GM04504 (cell line): ENCODE measurements at places on chromosomes 6 and 20.

DNA sequence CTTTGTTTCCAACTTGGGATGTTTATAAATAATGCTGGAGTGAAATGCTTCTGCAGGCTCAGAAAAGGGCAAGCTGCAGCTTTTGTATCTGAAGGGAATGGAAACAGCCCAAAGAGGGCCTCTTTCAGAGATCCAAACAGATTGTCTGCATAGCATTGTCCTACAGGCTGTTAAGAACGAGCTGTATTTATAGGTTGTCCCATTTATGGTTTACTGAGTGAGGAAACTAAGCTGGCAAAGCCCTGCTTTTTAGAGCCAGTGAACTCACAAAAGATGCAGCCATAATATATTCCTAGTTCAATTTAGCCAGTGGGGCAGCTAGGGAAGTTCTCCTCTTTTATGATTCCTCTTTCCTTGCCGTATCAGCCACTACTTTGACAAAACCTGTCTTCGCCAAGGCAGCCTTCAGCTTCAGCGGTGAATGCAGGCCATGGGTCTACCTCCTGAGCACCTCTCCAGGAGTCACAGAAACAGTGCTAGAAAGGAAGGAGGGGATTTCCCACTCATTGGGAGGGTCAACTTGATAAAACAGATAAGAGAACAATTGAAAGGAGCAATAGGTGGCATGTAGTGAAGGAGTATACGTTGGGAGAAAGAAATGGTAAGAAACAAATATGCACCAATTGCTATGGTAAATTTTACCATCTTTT lies 15.0 kb downstream of the KIAA0319 start:
- no peak for DNase-seq

DNA sequence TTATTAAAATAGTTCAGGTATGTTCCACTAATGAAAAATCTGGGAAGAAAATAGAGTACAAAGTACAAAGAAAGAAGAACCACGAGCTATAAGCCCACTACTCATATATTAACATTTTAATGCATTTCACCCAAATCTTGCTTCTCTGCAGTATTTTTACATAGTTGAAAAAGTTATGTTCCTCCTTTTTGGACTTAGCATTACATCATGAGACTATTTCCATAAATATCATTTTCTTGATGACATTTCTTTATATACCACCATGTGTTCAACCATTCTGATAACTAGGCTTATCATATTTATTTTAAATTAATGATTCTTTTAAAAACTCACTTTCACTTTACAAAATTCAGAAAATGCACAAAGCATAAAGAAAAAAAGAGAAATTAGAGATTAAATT lies 3.0 kb downstream of the IPCEF1 start:
- no peak for DNase-seq

- DNase-seq = no peak
Observed at GRCh38 chr6:36209606-36210005, 13.1 kb downstream of the BRPF3 start.

- DNase-seq = no peak
Observed at GRCh38 chr20:33853507-33853813, 42.3 kb downstream of the CHMP4B start.

- no peak for DNase-seq
Observed at GRCh38 chr6:30875244-30876038, 8.9 kb upstream of the DDR1 start.

DNA sequence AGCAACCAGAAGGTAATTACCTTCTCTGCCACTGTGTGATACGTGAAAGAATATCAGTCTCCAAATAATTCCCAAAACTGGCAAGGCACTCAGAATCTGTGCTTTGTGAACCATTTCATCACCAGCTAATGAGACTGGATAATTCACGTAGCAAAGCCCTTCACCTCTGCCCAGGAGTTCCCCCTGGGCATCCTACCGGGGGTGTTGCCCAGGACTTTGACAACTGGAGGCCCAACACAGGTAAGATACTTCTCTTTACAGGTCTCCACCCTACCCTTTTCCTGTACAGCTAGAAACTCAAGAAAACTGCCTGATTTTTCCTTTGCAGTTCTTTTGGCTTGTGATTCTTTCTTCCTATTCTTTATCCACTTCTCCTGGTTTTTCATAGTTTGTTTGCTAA lies 2.7 kb upstream of the CD24 start:
- DNase-seq = no peak

DNA sequence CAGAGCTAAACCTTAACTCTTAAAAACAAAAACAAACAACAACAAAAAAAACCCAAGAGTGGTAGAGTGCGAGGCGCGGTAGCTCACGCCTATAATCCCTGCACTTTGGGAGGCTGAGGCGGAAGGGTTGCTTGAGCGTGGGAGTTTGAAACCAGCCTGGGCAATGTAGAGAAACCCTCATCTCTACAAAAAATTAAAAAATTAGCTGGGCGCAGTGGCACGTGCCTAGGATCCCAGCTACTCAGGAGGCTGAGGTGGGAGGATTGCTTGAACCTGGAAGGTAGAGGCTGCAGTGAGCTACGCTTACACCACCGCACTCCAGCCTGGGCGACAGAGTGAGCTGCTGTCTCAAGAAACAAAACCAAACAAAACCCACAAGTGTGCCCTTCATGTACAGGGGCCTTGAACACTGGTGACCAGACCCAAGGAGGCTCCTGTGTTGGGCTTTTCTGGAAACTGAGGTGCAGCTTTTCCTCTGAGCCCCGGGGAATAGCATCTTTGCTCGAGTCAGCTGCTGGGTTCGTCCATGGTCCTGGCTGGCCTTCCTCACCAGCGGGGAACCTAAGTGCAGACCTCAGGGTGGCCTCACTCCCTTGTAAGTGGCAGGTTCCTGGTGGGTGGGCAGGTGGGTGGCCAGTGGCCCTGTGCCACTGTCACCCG lies 39.9 kb downstream of the PYGB start:
- DNase-seq = no peak

DNA sequence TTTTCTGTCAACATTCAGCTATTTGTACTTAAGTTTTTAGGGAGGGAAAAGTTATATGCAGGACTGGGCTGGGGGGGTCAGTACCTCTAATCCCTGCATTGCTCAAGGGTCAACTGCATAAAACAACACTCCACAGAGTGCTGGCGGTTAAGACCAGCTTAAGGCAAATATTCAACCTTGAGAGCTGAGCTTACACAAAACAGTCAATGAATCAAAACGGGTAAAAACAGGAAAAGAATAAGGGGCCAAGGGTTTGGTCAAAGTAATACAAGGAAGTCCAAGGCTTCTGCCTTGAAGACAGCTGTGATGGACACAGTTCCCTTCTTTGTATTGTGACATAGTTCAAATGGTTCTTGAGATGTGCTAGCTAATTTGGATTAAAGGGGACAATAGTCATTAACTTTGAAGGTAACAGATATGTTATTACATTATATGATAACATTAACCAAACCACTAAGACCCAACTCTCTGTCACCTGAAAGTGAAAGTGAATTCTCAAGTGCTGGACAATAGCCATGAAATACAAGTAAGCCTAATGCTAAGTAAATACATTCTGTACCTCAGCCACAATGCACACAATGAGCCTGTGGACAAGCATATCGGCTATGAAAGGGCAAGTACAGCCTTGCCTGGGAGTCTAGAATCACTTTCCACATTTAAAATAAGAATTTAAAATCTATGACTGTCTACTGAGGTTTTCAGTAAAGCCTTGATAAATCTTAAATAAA lies 106.8 kb downstream of the PDE10A start:
- no peak for DNase-seq

DNA sequence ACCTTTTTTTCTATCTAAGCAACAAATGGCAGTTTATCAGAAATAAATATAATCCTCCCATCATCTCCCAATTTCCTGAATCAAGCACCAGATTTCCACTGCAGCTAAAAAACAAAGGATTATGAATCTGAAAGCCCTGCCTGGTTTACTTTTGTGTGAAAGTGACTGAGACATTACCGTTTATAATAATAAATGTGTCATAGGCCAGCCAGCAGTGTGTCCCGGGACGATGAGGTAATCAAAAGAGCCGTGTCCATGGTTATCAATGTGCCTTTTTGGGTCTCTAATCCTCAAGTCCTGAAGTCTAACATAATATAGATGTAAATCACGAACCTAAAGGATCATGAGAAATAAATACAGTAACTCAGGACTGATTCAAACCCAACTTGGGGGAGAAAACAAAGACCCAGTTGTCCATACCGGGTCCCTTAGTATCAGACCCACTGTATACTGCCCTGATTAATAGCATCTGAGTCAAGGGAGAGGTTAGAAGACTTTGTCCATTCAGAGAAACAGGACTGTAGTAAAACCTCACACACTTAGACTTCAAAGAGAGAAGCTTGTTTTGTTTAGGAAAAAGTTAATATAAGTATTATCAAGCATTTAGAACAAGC lies 149.1 kb downstream of the SASH1 start:
- DNase-seq = no peak

DNA sequence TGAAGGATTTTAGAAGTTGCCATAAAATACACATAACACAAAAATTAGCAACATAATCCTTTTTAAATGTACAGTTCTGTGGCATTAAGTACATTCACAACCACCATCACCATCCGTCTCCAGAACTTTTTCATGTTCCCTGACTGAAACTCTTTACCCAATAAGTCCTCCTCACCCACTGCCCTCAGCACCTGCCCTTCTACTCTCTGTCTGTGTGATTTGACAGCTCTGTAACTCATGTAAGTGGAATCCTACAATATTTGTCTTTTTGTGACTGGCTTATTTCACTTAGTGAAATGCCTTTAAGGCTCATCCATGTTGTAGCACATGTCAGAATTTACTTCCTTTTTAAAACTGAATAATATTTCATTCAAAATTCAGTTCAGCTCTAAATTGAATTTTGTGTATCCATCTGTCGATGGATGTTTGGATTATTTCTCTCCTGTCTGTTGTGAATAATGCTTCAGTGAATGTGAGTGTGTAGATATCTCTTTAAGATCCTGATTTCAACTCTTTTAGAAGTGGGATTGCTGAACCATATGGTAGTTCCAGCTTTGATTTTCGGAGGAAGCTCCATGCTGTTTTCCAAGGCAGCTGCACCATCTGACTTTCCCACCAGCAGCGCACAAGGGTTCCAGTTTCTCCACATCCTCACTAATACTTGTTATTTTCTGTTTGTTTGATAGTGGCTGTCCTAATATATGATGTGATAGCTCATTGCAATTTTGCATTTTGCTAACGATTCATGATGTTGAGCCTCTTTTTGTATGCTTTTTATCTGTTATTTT lies 4.2 kb downstream of the ENTPD6 start:
- DNase-seq = no peak

- DNase-seq = no peak
Observed at GRCh38 chr20:48096212-48096875, 311.1 kb upstream of the SULF2 start.

DNA sequence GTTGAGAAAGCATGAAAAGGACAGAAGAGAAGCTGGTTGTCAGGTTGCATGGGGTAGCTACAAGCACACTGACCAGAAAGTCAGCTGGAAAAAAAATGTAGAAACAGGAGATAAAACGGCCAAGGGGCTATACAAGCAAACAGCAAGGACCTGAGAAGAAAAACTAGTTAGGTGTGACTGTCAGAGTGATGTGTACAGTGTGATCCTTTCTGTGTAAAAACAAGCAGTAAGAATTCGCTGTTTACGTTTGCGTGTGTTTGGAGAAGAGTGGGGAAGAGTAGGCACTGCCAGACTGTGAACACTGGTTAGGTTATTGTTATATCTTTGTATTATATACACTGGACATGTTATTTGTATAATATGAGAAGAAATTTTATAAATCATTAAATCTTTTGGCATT lies 28.1 kb downstream of the PTPN1 start:
- no peak for DNase-seq

- no peak for DNase-seq
Observed at GRCh38 chr20:19473216-19473921, 260.9 kb downstream of the SLC24A3 start.

DNA sequence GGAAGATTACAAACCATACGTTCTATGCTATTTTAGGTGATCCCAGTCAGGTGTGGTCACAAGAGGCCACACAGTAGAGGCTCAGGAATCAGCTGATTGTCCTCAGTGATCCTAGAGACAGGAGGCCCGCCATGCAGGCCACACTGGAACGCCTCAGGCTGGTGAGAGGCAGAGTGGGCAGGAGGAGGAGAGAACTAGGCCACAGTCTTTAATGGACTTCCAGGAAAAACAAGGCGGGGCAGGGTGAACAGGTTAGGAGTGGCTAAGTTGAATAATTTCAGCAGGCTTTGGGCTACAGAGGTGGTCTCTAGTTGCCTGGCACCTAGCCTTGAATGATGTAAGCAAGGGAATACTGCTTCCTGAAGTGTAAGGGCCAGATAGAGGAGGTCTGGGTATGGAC lies 101.2 kb downstream of the GMDS start:
- no peak for DNase-seq

GRCh38 chr6:129842881-129843409 lies 18.2 kb downstream of the TMEM244 start:
- DNase-seq = no peak

GRCh38 chr20:59836767-59837166 lies 96.7 kb downstream of the SYCP2 start:
- no peak for DNase-seq

DNA sequence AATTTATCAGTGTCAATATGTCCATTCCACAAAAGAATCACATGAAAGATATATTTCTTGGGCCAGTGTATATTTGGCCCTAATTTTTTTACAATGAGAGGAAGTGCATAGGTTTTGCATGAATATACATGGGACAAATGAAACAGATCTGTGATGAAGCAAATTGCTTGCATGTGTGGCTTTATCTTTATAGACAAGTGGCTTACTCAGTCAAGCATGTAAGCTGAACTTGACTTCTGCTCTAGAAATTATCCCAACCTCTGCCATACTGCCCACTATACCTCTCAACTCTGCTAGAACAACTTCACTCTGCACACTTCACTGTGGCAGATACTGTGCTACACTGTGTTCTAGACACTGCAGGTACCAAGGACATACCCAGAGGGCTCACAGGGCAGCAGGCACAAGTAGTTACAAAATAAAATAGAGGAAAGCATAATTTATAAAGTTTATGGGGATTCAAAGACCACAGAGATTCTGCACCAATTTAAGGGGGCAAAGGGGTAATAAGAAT lies 349.2 kb upstream of the HSF2 start:
- DNase-seq = no peak

- DNase-seq = no peak
Observed at GRCh38 chr20:40582531-40582930, 106.5 kb downstream of the MAFB start.

DNA sequence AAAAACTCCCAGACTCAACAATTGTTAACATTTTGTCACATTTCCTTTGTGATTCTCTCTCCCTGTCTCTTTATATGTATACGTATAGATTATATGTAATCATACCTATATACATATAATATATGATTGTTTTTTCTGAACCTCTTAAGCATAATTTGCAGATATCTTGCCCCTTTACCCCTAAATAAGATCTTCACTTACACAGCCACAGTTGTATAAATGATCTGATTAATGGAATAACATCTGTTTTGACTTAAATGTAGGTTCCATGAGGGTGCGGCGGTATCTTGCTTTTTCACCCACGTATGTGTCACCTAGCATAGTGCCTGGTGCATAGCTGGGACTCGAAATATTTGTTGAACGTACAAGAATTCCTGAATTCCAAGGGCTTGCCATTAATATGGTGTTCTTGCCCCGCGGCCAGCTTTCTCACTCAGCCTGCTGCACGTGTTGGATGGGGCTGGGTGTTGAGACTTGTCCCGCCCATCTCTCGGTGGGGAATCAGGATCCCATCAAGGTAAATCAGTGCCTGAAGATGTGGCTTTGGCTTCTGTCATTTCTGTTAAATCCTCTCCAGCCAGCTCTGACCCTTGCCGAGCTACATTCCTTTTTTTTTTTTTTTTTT lies 10.4 kb upstream of the MANBAL start:
- no peak for DNase-seq

GRCh38 chr6:40022867-40023266 lies 88.6 kb upstream of the MOCS1 start:
- no peak for DNase-seq

GRCh38 chr6:137093183-137094069 lies 48.7 kb upstream of the IL20RA start:
- no peak for DNase-seq
